Sigmoid colon (tissue), 7 donors: ENCODE measurements at places on chromosomes 5 and 9. TPM values are rescaled to one million over a fixed set of nuclear protein-coding genes. Genes with fewer than 3 reads are reported as not detected.

DNA sequence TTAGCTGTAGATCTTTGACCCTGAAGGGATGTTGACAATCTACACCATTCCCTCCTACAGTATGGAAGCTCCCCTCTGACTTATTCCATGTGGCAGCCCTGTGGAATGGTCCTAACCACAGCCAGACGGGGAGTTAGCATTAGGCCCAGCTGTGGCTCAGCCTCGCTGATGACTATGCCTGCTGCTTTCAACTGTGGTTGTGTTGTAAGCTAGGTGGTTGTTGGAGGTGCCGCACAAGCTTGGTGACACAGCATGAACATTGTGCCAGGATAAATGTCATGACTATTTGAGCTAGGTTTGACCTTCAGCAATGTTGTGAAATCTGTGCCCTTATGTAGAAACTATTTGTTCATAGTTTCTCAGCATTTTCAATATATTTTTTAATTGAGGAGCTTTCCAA is 40.6 kb downstream of the SGCD start:
- no peaks in the 10 kb centered on the region for H3K4me1 ChIP-seq
- H3K27me3 ChIP-seq: no peaks in the 10 kb centered on the region
- H3K27ac ChIP-seq: no peak overlapping the region
- H3K4me3 ChIP-seq: no peak overlapping the region

DNA sequence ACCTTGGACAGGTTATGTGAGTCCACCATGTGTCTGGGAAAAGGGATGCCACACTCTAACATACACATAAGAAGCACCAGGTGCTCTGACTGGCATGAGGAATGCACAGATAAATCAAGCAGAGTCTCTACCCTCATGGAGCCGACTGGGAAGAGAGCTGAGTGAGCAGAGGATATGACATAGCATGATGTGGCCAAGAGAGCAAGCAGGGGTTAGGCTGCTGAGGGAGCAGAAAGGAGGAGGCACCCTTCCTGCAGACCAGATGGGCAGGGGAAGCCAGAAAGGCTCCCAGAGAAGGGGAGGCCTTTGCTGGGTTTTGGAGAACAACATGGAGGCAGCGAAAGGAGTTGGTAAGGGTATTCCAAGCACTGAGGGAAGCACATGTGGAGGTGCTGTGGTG is 223.1 kb downstream of the GNA14 start:
- H3K4me3 ChIP-seq: no peak overlapping the region
- no peaks in the 10 kb centered on the region for H3K27me3 ChIP-seq
- no peak for DNase-seq
- no peak overlapping the region for H3K27ac ChIP-seq

DNA sequence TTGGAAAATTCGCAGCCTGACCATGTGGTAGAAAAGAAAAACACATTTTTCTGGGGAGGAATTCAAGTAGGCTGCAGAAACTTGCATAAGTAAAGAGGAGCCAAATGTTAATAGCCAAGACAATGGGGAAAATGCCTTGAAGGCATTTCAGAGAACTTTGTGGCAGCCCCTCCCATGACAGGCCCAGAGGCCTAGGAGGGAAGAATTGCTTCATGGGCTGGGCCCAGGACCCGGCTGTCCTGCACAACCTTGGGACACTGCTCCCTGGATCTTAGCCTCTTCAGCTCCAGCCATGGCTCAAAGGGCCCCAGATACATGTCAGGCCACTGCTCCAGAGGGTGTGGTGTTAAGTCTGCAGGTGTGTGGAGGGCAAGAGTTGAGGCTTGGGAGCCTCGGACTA is 158.6 kb downstream of the OSTF1 start:
- no peak overlapping the region for H3K4me3 ChIP-seq
- no peaks in the 10 kb centered on the region for H3K4me1 ChIP-seq
- no peaks in the 10 kb centered on the region for H3K36me3 ChIP-seq
- no peak overlapping the region for H3K27ac ChIP-seq
- no peak for DNase-seq
- H3K27me3 ChIP-seq: no peaks in the 10 kb centered on the region

- H3K4me3 ChIP-seq: no peak overlapping the region
- no peaks in the 10 kb centered on the region for H3K27me3 ChIP-seq
- no peak overlapping the region for H3K27ac ChIP-seq
- H3K4me1 ChIP-seq: no peaks in the 10 kb centered on the region
- no peaks in the 10 kb centered on the region for H3K36me3 ChIP-seq
Observed at GRCh38 chr9:97895695-97896332, 26.5 kb downstream of the TRMO start.

The NKD2 gene
- 2.1 TPM for total RNA-seq

The PLPP1 gene
- total RNA-seq: 315 TPM

The ATP10B gene
- 1.4 TPM for total RNA-seq
